GM04504 (cell line): ENCODE measurements at places on chromosomes 3 and 15.

GRCh38 chr15:58755350-58755749, 5.8 kb upstream of the ADAM10 start:
- DNase-seq: no peak

DNA sequence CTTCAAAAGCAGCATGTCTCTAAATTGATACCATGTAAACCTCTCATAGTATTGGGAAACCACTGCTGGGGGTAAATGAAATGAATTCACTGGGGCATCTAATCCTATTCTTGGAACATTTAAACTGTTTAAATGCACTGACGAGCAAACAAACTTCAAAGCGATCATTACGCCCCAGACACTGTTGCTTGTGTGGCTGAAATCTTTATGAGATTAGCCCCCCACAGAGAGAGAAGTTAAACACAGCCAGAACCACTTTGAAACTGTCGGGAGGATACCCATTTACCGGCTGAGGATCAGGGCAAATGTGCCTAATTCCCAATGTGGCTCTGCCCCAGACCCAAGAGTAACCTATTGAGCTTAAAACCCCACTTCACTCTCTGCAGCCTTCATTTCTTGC, 308.4 kb upstream of the CDIN1 start:
- DNase-seq: no peak

- DNase-seq: no peak
Measured at GRCh38 chr3:13088028-13089006, 15.1 kb upstream of the IQSEC1 start.

- no peak for DNase-seq
Measured at GRCh38 chr3:164806188-164806587, 272.1 kb downstream of the SI start.

- DNase-seq: no peak
Measured at GRCh38 chr3:312911-313310, 116.3 kb downstream of the CHL1 start.

- DNase-seq: no peak
Measured at GRCh38 chr3:24521420-24522145, 26.9 kb upstream of the THRB start.

GRCh38 chr3:11235385-11235784, 36.8 kb upstream of the ATG7 start:
- no peak for DNase-seq

DNA sequence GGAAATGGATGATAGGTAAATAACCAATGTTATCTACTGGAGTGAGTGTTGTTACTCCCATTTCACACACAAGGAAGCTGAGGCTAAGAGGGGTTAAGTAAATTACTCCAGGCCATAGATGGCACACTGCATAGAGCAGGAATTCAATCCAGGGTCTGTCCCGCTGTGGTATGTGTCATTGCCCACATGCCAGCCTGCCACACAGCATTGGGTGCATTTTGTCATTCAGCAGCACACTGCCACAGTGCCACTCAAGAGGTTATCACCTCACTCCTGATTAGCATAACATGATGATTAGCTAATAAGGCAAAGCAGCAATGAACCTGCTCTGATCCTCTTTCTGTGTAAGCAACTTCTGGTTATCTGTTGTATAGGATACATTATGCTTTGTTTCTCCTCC, 157.4 kb upstream of the CTNNB1 start:
- no peak for DNase-seq

DNA sequence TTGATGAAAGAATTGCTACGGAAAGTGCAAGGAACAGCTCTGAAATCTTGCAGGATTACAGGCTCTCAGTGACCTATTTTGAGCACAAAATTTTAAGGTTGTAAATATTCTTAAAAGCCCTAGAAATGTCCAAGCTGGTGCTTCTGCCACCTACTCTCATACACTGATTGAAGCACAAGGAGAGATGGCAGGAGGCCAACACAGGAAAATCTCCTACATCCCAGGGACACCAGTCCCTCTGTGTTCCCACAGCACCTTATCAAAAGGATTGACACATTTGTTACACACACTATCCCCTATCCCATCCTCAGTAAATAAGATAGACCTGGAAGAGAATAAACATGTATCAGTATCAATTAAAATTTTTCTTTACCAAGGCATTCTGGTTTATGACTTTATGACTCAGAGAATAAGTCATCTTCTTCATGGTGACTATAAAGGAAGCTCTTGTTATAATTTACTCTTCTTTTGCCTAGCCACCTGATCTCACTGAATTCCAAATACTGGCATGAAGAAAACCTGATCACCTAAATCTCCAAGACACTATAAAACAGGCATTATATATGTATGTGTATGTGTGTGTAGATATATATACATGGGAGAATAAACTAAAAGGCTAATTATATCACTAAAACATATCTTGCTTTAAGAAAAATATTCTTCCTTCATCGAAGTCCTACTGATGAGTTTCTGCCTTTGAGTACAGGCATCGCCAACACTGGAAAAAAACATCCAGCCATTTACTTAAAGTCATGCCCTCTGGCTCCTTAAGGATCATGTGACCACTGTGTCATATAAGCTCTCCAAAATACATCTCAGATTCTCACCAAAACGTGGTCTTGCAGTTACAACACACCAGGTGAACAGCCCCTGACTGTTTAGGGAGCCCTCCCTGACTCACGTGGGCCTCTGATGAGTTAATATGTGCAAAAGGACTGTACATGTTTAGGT, 208.1 kb upstream of the NR2F2 start:
- DNase-seq: no peak

GRCh38 chr15:69624816-69625215, 172.2 kb downstream of the RPLP1 start:
- no peak for DNase-seq

- DNase-seq: no peak
Measured at GRCh38 chr15:36594556-36595090, 15.2 kb downstream of the CDIN1 start.

- peak; percentile 77 for DNase-seq
Measured at GRCh38 chr3:101038880-101039279, 45.7 kb upstream of the ABI3BP start.

GRCh38 chr3:107612664-107613084, 89.9 kb downstream of the BBX start:
- DNase-seq: no peak

DNA sequence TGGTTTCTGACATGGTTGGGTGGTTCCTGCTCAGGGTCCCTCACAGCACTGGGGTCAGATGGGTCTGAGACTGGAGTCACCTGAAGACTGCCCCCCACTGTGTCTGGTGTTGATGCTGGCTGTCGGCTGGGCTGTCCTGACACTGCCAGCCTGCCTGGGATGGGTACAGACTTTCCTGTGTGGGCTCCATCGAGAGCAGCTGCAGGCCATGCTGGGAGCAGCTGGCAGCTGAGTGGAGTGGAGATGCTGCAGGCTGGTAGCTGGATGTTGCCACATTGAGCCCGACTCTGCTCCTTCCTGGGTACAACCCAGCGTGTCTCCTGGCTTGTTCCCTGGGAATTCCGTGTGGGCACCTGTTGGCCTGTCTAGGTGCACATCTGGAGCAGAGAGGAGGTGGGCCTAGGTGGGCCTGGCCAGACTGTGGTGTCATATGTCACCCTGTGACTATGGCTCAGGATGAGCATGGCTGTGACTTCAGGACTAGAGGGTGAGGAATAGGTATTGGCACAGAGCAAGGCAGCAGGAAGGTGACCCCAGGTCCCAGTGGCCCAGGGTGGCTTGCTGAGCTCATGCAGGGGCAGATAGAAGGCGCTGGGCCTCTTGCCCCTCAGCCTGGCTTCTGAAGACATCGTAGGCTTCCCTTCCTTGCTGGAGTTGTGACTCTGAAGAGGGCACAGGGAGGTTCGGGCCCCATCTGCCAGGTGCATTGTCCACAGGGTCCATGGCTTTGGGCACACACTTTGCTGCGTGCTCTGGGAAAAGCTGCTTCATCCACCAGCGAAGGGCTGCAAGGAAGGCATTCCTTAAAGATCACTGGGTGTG, 40.0 kb upstream of the PRR23E start:
- DNase-seq: no peak
